ENCODE measurements at places on chromosomes 4 and X.
A peak's percentile ranks its signal among the peaks of the same experiment; 100 is the strongest.

- DNase-seq = peak; percentile 19
These were observed 875 bp downstream of the LAP3 start for GRCh38 chr4:17577665-17578481.

DNA sequence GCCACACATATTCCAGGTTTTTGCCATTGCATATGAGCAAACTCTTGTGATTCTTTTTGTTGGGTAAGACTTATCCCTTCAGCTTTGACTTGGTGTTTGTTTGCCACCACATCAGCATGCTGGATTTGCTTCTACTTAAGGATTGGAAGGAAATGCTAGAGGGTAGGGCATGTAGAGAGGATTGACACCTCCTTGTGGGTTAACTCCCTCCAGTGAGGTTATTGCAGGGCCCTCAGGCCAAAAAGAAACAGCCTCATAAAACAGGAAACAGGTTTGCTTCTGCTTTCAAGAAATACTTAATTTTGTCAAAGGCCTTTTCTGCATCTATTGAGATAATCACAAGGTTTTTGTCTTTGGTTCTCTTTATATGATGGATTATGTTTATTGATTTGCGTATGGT is 15.2 kb upstream of the INPP4B start:
- no peak for DNase-seq

DNA sequence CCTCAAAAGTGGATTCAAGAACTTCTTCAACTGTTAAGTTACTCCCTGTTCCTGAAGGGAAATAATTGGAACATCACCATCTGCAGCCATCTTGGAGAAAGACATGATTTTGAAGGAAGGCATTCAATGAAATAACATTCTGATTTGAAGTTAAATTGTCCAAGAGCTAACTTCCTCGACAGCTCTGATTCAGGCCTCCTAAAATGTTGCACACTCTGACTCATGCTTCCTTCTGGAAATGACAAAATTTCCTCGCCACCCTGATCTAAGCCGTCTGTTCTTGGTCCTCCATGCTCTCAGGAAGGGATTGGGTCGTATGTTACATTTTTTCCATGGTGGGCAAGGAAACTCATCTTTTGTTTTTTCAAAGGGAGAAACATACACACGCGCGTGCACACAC is 496.9 kb upstream of the DIPK2B start:
- DNase-seq = peak; percentile 91

DNA sequence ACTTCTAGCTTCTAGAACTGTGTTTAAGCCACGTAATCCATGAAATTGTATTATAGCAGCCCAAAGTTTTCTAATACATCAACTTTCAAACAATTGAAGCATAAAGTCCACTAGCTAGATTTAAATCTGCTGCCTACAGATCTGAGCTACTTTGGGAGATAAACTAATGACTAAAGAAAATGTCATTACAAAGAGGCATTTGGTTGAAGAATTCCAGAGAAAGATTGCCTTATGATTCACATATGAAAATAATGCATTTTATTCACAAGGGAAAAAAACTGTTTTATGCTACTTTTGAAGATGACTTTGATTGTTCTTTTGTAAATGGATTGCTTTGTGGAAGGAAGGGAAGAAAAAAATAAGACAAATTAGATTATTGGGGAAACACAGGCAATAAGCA is 124.1 kb upstream of the SLIT2 start:
- DNase-seq = no peak

DNA sequence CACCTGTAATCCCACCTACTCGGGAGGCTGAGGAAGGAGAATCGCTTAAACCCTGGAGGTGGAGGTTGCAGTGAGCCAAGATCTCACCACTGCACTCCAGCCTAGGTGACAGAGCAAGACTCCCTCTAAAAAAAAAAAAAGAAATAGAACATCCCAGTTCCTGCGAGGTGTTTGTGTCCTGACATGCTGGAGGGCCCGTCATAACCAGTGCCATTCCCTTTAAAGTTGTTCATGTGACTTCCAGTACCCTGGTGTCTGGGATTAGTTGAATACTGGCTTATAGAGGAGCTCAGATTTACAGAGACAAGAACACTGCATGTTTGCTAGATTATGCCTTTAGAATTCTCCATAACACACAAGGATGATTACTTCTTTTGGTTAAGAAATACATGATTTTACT is 37.6 kb upstream of the TADA2B start:
- DNase-seq = no peak

DNA sequence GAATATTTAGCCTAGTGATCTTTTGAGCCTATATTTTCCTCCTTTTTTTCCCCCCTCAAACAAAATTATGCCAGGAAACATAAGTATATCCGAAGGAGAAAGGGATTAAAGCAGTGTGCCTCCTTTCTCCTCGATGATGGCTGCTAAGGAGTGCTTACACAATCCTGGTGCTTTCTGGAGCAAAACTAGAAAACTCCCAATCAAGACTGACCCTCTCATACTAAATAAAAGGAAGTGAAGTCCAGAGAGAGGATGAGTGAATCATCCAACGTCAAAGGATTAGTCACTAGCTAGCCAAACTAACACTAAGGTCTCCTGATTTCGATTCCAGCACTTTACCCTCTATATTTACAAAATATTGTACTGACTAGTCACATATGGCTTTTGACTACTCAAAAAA is 146.8 kb downstream of the PPP3CA start:
- DNase-seq = peak; percentile 87

DNA sequence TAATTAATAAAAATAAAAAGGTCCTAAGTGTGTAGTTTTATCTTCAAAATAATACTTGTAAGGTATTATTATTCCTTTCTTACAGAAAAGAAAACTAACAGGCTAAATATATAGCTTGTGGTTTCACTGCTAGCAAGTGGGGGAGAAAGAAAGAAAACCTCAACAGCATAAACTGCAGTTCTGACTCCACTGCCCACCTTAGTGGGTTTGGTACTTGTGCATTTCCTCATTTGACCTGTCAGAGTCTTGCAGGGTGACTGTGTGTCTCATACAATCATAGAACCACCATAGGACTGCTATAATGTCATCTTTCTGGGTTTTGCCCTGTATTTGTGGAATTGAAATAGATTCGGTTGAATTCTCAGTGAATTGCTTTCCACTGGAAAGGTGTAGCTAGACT is 94.7 kb upstream of the PUDP start:
- DNase-seq = no peak

GRCh38 chr4:158155656-158156356 is 17.0 kb downstream of the GASK1B start:
- no peak for DNase-seq

- peak; percentile 51 for DNase-seq
These were observed 417.4 kb downstream of the TMA16 start for GRCh38 chr4:163911891-163912290.

DNA sequence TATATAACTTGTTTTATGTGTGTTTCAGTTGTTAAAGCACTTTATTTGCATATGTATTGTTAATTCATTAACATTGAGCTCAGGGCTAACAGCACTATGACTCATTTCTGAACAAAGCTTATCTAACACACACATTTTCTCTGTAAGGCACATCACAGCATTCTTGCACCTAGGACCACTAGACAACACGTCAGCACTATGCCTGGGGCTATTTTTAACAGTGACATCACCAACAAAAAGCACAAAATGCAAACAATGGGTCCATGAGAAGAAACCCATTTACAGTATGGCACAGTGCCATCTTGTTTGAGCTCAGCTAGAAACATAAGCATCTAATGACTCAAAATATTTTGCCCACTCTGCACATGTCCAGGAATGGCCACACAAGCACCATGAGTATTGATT is 124.4 kb downstream of the RELL1 start:
- DNase-seq = peak; percentile 6

DNA sequence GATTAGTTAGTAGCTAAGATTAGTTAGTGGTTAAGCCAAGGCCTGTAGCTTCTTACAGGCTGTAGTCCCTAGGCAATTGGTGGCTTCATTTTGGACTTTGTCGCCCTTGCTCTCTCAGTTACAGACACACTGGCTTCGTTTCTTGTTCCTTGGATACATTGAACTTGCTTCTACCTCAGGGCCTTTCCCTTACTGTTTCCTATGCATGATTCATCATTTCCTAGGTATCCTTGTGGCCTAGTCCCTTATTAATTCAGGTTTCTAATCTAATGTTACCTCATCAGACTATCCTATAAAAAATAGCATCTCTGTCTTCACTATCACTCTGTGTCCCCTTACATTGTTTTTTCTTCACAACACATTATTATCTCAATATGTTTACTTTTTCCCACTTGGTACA is 45.5 kb upstream of the LCORL start:
- no peak for DNase-seq

DNA sequence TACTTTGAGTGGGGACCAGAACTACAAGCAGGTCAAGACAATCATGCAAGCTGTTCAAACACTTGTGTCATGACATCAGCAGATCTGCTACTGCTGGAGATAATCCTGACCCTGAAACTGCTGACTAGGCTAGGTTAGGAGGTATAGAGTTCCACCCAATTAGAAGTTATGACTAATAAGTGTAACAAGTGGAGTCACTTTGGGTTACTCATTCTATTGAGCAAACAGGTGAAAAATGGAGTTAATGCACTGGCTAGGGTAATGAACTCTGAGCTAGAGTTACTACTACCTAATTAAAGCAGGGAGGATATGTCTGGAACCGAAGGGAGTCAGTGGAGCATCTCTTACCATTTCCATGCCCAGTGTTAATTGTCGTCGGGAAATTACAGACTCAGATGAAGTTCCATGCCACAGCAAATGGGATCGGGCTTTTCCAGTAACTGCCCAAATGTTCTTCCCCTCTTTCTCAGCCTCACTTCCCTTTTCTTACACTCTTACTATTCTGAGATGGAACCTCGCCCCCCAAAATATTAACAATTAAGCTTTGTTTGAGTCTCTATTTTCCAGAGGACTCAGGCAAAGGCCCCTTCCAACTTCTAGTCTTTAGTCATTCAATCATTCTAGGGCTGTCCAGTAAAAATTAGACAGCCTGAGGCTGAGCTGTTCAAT is 19.8 kb upstream of the MANBA start:
- DNase-seq = peak; percentile 40

DNA sequence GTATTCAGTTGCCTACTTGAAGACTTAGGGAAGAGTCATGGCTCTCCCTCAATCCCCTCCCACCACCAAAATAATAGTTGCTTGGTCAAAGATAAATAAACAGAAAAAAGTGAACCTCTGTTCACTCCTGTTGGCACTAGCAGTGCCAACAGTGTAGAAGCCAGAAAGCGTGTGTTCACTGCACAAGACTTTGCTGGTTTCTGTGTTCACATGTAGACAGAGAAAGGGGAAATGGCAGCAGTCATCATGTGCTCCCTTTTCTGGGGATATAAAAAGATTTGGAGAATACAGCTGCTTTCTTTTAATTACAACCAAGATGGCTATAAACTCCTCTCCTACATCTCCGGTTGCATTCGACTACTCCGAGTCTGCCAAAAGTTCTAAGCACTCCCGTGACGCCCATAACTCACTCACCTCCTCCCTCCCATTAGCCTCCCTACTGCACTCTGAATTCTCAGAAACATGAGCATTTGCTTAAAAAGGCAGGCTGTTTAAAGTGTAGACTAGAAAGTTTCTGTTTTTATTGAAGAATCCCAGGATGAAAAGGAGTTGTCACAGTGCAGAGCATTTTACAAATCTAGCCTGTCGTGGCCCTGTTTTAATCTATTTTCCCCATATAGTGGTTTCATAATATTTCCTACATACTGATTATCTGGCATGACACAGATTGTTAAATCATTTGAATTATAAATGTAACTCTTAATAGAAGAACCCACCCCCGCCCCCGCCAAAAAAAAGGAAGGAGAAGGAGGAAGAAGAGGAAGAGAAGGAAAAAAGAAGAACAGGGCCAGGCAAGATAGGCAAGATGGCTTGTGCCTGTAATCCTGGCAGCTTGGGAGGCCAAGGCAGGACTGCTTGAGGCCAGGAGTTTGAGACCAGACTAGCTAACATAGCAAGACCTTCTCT is 16.7 kb downstream of the LGI2 start:
- no peak for DNase-seq

DNA sequence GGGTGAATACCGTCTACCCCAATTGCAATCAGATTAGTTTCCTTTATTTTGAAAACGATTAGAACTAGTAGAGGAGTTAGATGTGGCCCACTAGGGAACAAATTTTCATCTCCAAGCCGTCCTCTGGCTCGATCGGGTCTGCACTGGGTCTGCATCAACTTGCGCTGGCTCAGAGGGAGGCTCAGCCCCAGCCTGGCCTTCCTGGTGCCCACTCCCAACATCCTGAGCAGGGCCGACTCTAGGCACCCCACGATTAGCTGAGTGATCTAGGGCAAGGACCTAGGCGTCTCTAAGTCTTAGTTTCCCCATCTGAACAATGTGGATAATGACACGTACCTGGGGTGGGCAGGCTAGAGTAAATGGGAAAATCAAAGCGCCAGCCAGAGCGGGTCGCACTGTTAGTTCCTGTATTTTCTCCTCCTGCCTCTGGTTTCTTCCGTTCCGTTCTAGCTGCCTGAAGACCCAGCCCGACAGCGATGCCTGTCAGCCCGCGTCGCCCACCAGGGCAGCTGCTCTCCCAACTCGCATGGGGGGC is 7.7 kb upstream of the HAND2 start:
- DNase-seq = no peak

GRCh38 chrX:117335209-117335608 is 781.4 kb downstream of the KLHL13 start:
- DNase-seq = no peak

DNA sequence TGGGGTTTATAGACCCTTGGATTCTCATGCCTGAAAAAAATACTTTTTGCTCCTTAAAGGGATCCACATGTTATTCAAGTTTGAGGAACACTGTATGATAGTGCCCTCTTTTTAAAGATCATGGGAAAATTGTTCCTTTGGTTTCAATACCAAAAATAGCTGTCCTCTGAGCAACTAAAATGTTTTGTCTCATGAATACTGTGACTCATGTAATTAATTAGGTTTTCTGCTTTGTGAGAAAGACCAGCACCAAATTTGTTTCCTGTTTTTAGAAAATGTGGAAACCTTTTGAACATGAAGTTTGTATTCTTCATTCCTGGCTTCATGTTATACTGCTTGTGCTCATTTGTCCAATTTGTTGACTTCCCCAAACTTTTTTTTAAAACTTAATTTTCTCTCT is 127.6 kb upstream of the SH3RF1 start:
- peak; percentile 74 for DNase-seq

DNA sequence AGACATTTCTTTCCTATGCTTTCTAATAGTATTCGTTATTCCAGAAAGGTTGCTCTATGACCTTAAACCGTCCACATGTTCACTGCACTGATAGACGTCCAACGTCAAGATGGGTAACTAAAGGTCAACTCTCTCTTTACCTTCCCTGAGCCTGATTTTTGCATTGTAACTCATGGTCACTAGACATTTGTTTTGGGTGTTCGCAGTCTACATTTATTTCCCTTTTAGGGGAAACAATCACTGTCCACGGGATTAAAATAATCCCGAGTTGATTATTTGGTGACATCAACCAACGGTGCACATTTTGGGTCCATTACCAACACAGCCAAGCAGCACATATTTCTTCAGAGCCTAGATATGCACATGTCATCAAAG is 540 bp upstream of the HADH start:
- peak; percentile 4 for DNase-seq
